Activated CD8-positive, alpha-beta memory T cell treated with anti-CD3 and anti-CD28 coated beads for 4 hours (primary cell): ENCODE measurements at places on chromosomes 11 and 22.

GRCh38 chr11:58830673-58831301 lies 13.7 kb downstream of the GLYATL2 start:
- no peak for DNase-seq

GRCh38 chr22:42160830-42161696 lies 30.5 kb upstream of the CYP2D6 start:
- DNase-seq, result no peak

DNA sequence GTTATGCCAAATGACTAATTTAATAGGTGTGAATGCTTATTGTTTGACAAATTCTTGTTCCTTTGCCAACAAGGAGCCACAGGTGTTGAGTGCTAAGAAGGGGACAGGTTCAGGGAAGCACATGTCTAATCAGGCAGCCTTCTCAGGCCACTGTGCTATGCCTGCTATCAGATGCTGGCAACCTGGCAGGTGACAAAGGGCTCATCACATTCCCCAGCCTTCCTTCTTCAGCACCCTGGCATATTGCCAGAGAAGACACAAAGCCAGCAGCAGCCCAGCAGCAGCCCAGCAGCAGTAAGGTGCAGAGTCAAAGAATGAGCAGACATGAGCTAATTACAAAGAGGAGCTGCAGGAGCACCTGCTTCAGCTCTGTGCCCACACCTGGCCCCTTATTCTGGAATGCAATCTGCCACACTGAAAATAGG lies 68.2 kb downstream of the GUCY1A2 start:
- DNase-seq, result no peak

- no peak for DNase-seq
Observed at GRCh38 chr11:44138286-44138685, 42.8 kb downstream of the EXT2 start.

- no peak for DNase-seq
Observed at GRCh38 chr11:31636983-31637382, 127.4 kb downstream of the ELP4 start.

DNA sequence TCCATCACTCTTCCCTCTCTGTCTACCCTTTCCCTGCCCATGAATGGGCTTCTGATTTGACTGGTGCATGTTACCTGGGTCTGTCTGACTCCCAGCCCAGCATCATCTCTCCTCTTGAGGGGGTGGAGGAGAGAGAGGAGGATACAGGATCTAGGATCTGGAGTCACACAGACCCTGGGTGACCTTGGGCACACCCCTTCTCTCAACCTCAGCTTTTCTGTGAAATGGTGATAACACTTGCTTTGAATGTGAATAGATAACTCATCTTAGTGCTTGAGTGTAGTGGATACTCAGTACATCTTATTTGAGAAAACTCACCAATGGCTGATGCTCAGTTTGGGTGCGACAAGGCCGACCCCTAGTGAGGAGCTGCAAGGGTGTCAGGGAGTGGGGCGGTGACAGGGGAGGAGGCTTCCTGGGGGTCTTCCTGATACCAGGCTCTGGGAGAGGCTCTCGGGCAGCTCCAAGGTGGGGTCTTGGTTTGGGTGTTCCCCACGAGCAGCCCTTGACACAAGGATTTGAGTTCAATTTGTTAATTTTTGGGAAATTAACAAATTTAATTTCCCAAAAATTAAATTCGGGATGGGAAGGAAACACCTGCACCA lies 9.0 kb downstream of the INCENP start:
- DNase-seq, result no peak

DNA sequence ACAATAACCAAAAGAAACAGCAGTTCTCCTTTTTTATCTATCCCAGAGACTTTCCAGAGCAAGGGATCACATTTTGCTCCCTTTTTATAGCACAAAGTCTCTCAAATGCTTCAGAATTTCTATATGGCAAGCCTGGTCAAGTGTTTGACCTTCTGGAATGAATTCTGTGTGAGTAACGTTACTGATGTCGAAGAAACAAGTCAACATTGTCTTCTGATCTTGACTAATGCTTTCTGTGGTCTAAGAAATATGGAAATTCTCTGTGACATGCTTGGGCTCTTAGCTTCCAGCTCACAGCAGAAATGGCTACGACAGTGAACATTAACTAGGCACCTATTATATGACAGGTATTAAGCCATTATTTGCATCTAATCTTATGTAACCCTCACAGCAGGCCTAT lies 411.7 kb downstream of the CADM1 start:
- DNase-seq, result no peak

DNA sequence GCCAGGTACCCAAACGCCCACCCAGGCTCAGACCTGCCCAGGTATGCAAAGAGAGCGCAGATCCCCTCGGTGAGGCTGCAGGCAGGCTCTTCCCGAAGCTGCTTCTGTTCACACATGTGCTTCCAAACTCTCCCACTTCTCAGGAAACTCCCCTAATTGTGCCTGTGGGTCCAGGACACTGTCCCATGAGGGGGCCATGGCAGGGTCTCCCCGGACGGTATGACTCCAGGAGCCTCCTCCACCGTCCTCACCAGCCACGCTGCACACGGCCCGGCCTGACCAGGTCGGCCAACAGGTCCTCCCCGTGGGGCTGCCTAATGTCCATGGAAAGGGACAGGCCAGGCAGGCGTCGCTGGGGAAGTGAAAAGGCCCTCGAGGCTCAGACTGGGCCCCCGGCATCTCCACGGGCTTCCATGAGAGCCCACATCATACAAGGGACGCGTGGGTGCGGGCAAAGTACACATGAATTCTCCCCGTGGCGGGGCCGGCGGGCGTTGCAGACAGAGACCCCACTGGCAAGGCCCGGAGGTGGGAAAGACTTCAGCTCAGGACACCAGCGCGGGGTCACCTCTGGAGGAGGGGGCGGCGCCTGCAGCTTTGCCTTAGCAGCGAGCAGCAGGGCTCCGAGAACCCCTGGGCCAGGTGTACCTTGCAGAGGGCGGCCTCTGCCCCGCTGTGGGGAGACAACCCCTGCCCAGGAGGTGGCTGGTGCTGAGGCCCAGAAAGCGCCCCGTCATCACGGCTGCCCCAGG lies 526.1 kb downstream of the BRD1 start:
- DNase-seq, result no peak

GRCh38 chr22:18119409-18120110 lies 9.0 kb downstream of the TUBA8 start:
- DNase-seq, result no peak

GRCh38 chr22:41198027-41198580 lies 7.0 kb upstream of the L3MBTL2 start:
- DNase-seq, result no peak

DNA sequence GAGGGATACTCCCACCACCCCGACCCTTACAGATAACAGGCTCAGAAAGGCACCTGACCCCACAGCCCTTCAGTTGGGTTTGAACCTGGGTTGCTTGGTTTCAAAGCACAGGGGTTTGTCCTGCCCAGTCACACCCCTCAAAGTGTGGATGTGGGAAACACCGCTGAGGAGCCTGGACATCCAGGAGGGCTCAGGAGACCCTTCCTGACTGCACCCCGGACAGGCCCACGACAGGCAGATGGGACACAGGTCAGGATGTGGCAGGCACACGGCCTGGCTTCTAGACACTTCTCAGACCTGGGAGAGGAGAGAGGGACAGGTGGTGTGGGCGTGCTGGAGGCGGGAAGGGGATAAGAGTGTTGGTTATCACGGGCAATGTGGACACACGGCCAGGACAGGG lies 932.3 kb downstream of the BRD1 start:
- no peak for DNase-seq

DNA sequence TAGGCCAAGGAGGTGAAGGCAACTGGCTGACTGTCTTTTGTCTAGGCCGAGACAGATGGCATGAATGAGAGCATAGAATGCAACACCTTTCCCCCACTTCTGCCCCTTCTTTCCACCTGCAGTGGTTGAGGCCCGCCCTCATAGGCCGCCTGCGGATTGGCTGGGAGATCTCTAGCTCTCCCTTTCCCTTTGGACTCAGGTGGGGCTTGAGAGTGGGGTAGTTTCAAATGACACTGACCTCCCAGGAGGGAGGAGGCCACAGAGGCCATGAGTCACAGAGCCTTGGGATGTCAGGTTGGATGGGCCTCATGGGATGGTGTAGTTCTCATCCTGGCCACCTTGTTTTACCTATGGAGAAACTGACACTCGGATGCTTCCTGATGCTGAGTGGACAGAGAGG lies 9.1 kb downstream of the MICAL2 start:
- DNase-seq, result no peak

DNA sequence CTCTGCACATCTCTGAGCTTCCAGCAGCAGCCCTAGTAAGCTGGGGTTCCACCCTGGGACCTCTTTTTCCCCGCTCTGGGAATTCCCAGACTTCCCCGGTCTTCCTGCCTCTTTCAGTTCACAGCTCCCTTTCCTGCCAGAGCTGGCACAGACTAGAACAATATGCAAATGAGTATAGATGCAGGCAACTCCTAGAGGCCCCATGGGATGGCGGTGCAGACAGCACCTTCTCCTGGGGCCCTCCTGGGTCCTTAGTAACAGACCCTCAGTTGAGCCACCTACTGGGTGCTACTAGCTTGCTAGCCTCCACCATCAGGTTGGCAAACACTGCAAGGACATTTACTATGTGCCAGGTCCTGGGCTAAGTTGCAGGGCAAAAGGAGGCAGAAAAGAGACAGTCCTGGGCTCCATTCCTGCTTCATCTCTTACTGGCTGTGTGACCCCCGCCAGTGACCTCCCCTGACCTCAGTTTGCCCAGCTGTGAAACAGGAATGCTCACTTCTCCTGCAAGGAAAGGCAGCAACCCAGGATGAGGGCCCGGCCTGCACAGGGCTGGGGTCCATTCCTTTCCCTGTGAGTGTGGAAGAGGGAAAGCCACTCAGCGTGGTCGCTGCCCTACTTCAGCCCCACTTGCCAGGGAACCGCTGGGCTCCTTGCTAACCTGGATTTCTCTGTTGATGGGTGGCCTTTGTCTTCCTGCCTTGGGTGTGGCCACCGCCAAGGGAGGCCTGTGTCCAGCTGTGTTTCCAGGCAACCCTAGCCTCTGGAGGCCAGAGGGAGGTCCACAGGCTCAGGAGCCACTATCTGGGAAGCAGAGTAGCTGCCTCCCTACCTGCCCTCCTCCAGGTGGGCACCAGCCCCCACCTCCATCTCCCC lies 7.3 kb downstream of the RELT start:
- no peak for DNase-seq

GRCh38 chr11:304915-305843 lies 2.4 kb upstream of the IFITM2 start:
- no peak for DNase-seq

GRCh38 chr11:19625438-19625837 lies 87.2 kb upstream of the NAV2 start:
- no peak for DNase-seq

- DNase-seq, result no peak
Observed at GRCh38 chr11:121654259-121654842, 201.6 kb upstream of the SORL1-AS1 start.

GRCh38 chr22:31199187-31199586 lies 12.9 kb upstream of the LIMK2 start:
- no peak for DNase-seq

GRCh38 chr11:118592616-118593367 lies 14.6 kb upstream of the PHLDB1 start:
- DNase-seq, result no peak

DNA sequence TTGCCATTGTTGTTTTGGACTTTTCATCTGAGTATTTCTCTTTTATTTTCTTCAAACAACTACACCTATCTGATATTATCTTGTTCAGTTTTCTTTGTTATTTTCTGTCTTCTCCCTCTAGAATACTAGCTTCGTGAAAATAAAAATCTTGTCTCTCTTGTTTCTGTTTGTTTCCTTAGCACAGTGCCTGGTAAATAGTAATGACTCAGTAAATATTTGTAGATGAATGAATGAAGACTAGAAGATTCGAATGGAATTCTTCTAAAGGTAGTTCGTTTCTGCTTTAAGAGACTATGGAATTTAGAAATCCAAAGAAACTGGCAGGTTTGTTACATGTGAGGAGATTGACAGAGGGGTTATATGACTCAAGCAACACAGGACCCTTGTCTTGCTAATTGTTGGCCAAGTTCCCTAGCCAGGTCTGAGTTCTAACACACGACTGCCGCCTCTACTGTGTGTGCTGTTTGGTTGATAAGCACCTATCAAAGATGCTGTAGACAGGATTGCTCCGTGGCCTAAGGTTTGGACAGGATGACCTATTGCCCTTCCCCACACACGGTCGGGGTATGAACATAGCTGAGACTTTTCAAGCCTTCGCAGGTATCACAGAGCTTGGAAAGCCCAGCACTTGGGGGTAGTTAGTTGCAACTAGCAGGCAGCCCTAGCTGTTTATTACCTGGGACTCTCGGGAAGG lies 831 bp upstream of the TMEM135 start:
- no peak for DNase-seq

- no peak for DNase-seq
Observed at GRCh38 chr22:47162865-47163264, 400.4 kb downstream of the TBC1D22A start.

DNA sequence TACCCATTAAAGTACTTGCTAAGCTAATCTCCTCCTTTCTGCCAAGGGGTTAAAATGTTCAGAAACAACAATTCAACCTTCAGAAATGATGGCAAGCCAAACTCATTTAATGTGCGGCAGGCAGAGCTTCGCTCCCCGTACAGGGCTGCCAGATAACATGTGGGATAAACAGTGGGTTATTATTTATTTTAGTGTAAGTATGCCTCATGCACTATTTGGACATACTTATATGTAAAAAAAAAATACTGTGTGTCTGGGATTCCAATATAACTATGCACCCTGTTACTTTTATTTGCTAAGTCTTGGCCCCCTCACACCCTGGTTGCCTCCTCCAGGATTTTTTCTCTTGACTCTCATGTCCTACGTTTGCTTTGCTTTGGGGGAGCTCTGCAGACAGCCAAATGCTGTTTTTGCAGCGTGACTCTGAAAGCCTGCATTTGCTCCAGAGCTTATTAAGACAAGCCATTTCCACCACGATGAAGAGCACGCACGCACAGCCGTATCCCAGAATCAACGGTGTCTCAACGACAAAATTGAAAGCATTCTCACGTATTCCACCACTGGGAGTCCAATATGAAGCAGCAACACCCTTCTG lies 86.5 kb upstream of the SHANK2 start:
- DNase-seq, result no peak

DNA sequence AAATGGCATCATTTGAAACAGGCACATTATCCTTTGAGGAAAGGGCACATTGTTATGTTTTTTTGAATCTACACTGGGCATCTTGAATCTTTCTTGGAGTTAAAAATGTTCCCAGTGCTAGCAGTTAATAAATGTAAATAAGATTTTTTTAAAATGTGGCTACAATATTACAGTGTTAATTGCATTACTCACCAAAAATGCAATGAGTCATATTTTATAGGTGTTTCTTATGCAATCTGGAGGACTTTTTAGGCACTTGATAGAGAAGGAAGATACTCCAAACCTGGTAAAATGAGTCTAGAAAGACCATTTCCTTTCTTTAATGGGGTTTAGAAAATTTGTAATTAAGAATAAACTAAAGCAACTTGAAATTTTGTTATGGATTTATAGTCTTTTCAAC lies 238.0 kb downstream of the METTL15 start:
- DNase-seq, result no peak

DNA sequence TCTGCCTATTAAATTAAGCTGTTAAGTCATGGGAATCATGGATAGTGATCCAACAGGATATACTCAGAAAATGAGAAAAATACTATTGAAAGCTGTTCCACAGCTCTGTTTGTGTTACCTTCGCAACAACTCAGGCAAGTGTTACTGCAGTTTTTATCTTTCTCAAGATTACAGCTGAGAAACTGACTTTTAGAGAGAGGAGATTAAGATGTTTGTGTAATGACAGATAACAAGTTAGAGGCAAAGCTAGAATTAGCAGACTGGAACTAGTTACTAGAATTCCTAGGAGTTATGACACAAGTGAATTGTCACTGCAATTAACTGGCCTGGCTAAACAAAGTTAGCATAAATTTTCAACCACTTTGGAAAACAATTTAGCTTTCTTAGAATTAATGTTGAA lies 1.6 kb downstream of the SLN start:
- no peak for DNase-seq

GRCh38 chr11:14067686-14068085 lies 105.2 kb downstream of the SPON1 start:
- DNase-seq, result no peak
